ENCODE measurements at places on chromosomes 6 and 20.

- no peak for DNase-seq
Measured at GRCh38 chr6:47264775-47265184, 44.9 kb downstream of the TNFRSF21 start.

- no peak for DNase-seq
Measured at GRCh38 chr6:31010393-31011060, at the start of gene MUC22. TSS of gene MUC22 (plus strand) at chr6:31010474. CDS start at chr6:31010707, 233 bp downstream.

GRCh38 chr6:92577077-92577719 lies 842.2 kb downstream of the EPHA7 start:
- DNase-seq = no peak

DNA sequence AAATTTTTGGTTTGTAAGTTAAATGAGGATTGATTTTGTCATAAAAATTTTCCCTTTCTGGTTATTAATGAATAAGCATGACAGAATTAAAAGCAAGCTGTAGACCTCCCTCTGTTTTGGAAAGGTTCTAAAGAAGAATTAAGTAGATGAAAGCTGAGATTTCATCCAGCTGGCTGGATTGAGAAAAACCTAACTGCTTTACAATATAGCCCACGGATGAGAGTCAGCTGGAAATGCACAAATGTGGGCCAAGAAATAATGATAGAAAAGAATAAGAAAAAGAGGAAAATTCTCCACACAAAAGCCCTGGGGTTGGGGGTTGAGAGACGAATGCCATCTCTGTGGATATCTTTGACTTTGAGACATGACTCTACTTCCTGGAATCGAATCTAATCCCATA lies 631.6 kb downstream of the HDGFL1 start:
- DNase-seq = no peak

GRCh38 chr6:12442455-12442854 lies 152.3 kb downstream of the EDN1 start:
- no peak for DNase-seq

- DNase-seq = no peak
Measured at GRCh38 chr6:72810571-72811280, 188.9 kb downstream of the KCNQ5 start.

GRCh38 chr20:62318400-62319345 lies 15.9 kb downstream of the ADRM1 start:
- no peak for DNase-seq

- no peak for DNase-seq
Measured at GRCh38 chr20:8798505-8798904, 270.4 kb upstream of the PLCB4 start.

GRCh38 chr6:101445527-101445926 lies 52.0 kb downstream of the GRIK2 start:
- DNase-seq = no peak

GRCh38 chr6:14040042-14040441 lies 77.5 kb upstream of the CD83 start:
- DNase-seq = no peak

GRCh38 chr6:146363838-146364607 lies 179.6 kb upstream of the RAB32 start:
- no peak for DNase-seq

DNA sequence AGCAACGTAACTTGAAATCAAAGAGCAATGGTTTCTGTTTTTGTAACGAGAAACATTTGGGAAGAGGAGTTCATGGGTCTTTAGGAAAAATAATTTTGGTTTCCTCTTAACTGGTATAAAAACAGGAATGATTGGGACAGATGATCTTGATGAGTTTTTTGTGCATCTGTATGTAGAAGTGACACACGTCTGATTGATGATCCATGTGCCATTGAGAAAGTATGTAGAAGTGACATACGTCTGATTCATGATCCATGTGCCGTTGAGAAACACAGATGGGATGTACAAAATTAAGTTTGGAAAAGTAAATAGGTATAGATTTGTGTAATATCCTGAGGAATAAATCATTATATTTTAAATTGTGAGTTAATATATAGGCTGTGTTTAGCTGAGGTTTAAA lies 2.1 kb downstream of the KIAA1586 start:
- DNase-seq = no peak

DNA sequence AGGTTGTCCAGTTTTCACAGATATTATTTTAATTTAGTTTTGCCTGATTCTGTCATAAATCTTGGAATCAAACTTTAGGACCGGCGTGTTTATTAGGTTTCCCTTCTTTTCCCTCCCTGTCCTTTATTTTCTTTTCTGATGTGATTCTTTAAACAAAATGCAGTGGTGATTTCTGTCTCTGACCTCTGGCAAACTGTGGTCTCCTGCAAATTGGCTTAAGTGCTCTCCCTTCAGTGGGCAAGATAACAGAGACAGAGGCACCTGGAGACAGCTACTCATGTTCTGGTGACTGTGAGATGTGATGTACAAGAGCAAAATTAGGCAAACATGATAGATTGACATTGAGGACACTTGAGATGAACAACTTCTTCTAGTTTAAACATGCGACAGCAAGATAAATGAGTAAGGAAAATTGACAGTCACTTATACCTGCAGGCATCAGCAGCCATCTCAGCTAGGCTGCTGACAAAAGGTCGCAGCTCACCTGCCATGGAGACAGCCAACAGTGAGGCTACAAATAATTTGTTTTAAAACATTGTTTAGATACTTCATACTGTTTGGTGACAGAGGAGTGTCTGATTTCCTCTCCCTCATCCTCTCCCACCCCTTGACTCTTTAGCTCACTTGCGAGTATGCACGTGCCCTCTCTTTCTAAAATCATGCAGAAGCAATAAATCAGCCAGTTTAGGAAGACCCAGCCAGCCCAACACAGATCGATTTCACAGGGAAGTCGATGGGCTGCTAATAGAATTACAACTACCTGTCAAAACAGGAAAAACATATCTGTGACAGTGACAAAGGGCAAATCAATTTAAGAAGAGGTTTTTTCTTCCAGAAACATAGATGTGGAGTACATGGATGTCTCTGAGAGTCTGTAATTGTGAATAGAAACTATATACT lies 63.4 kb upstream of the MAP3K7 start:
- DNase-seq = no peak

GRCh38 chr20:41509316-41510200 lies 108.6 kb downstream of the CHD6 start:
- DNase-seq = no peak

DNA sequence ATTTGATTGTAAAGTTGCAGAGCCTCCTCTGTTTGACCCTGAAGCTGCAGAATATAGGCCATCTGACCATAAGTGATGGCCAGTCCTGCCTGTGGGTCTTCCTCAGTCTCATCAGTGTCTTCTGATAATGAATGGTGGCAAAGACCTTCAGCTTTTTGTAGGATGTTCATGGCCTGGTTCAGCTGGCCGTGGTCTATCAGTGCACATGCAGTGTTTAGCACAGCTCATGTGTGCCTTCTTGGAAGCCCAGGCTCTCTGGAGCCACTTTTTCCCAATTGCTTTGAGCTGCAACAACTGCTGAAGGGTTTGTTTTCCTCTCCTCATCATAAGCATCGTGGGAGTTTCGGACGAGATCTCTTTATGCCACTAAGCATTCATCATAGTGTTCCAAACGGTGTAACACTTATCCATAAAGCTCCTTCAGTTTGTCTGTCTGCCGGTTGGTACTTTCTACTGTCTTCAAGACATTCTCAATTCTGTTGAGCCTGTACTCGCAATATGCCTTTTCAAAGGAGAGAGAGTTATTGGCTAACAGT lies 70.1 kb upstream of the TULP4 start:
- no peak for DNase-seq

DNA sequence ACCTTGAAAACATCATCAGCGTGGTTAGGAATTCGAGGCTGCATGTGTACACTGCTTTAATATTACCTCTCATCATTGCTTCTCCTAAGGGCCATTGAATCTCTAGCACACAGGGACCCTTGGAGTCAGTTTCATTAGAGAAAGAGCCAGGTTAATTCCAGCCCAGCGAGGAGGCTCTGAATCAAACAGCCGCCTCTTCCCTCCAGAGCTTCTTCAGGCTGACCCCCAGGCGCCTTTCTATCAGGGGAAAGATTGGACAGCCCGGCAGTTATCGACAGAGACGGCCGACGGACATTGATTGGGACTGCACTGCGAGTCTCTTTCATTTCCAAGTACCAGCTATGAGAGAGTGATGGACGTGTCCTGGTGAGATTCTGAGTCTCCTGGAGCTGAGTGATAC lies 159.2 kb downstream of the ANKRD60 start:
- no peak for DNase-seq

All from stimulated activated CD4-positive, alpha-beta T cell treated with anti-CD3 and anti-CD28 coated beads, TNF-alpha, amount 100 ng/mL, for 4 hours (primary cell).